ENCODE measurements at places on chromosomes 13 and 19.

- DNase-seq = no peak
Observed at GRCh38 chr13:91302111-91302510, 45.4 kb upstream of the MIR17HG start.

DNA sequence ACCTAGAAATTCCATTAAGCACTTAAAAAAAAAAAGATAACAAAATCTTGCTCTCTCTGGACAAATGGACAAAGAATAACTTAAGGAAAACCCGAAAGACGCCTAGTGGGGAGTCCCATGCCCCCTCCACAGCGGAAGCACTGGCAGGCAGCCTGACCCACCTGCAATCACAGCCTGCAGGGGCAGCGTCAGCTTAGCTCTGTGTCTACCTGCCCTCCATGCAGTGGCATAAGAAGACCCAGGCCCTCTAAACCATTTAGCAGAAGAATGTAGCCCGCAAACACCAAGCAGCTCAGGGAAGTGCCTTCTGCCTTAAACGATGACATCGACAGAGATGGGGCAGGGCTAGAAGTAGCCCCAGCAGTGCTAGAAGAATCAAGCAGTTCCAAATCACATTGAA, 36.0 kb downstream of the KCTD15 start:
- no peak for DNase-seq

DNA sequence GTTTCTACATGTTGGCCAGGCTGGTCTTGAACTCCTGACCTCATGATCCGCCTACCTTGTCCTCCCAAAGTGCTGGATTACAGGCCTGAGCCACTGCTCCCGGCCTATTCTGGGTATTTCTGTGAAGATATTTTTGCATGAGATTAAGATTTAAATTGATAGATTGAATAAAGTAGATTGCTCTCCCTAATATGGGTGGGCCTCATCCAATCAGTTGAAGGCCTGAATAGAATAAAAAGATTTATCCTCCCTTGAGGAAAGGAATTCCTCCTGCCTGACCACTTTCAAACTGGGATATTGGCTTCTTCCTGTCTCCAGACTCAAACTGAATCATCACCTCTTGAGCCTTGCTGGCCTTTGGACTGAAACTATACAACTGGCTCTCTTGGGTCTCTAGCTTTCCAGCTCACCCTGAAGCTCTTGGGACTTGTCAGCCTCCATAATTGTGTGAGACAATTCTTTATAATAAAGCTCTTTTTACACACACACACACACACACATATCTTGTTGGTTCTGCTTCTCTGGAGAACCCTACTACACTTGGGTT, 36.1 kb upstream of the CXCL17 start:
- DNase-seq = no peak

GRCh38 chr13:41018602-41018948, 541 bp downstream of the ELF1 start:
- DNase-seq = no peak

DNA sequence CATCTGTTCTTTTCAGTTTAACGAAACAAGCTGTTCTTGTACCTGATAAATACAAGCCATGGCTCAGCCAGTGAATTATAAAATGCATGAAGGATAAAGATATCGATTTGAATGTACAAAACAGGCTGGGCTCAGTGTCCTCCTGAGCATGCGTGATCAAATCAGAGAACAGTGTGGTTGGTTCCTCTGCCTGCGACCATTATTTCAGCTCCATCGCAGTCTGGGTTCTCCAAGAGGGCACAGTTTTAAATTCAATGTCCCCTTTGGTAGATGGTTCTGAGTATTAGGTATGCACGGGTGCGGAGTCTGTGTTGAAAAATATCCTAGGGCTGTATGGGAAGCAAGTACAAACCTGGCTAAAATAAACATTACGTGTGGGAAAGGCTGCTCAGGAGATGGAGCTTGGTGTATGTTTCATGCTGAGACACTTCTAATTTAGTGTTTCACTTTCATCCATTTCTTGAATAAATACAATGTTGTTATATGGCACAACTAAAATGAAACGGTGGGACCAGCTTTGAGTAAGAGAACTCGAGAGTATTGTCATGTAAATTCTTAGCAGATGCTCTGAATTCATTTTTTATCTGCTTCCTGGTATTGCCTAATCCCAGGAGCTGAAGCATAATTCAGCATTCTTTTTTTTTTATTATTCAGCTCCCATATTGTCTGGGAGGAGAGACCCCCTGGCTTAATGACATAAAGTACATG, 458.7 kb downstream of the MYO16 start:
- DNase-seq = no peak

GRCh38 chr13:33612641-33613638, 205.0 kb upstream of the RFC3 start:
- DNase-seq = no peak

GRCh38 chr19:3125900-3126524, 9.8 kb upstream of the GNA15 start:
- DNase-seq = peak; percentile 59

DNA sequence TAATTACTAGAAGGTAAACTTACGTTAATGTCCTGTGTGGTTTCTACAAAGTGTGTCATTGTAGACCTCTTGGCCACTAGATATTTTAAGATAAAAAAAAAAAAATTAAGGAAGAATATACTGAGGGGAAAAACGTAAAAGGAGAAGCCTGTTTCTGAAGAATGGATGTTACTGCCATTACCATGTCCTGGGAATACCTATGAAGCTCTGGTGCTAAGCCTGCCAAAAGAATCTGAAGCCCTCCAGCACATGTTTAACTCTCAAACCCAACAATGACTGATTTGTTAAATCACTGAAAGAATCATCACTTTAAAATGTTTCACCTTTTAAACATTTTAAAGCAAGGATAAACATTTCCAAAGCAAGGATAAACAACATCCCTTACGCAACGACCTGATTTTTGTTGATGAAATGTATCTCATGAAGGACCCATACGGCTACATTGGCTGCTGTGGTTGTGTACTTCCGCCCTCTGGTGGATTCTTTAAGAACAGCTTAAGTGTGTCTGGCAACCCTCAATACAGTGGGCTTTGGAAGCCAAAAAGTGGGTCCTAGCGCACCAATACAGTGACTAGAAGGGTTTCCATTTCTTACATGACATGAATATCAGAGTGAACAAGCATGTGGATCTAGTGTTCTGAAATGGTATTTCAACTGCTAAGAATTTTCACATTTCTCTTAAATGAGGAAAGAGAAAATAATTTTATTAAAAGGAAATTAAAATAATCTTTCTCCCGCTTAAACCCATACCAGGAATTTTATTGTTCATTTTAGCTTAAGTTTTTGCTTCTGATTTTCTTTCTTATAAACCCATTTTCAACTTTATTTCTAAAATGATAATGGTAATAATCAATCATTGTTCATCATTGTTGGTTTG, 74.5 kb upstream of the RAP2A start:
- peak; percentile 24 for DNase-seq

DNA sequence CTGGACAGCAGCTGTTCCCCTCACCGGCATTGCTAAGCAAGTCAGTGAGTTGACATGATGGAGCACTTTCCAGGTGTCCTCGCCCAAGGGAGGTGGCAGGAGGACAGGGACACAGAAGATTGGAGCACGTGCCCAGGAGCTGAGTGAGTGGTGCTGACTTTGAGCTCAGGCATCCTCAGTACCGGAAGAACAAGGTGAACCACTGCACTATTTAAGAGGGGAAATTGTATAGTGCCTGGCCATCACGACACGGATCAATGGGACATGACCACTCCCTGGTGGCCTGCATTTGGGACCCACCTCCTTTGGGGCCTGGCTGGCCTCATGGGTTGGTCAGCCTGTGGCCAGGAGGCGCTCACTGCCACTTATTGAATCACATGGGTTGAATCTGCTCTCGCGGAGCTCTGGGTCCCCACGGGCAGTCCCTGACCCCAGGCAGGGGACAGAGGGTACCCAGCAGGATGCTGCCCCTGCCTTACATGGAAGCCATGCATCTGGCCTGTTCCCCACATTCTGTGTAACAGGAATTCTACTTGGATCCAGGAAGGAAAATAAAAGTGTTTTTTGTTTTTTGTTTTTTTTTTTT, 206.9 kb upstream of the ZNF536 start:
- no peak for DNase-seq

DNA sequence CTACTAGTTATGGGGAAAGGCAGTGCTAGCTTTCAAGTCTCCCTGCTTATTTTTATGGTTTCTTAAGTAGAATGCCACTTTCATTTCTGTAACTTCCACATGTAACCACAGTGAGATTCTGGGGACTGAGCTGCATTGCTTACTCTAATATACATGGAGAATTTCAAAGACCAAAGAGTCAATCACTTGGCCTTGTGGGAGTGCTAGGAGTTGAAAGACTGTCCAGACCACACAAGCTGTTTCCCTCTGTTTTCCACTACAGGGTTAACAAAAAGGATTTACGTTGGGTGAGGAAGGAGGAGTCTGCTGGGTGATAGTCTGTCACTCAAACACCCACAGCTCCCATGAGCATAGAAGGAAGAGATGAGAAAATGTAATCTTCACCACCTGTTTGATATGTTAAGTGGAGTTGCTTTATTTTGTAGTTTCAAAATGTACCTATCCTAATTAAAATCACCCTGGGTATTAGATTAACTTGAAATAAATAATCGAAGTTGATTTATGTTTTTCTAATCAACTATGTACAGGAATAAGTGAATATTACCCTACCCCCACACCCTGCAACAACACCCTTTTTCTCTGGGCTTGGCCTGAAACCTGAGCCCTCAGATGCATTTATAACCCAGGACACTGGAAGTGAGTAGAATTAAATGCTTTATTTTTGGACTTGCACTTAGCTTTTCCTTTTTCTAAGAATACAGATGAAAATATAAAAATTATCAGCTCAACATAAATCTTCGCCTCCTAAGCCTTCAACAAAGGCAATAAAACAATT, 225.8 kb upstream of the SLC10A2 start:
- no peak for DNase-seq

GRCh38 chr13:33838647-33839046, 20.7 kb downstream of the RFC3 start:
- no peak for DNase-seq

- no peak for DNase-seq
Observed at GRCh38 chr19:14015524-14016035, 9.5 kb upstream of the RFX1 start.

DNA sequence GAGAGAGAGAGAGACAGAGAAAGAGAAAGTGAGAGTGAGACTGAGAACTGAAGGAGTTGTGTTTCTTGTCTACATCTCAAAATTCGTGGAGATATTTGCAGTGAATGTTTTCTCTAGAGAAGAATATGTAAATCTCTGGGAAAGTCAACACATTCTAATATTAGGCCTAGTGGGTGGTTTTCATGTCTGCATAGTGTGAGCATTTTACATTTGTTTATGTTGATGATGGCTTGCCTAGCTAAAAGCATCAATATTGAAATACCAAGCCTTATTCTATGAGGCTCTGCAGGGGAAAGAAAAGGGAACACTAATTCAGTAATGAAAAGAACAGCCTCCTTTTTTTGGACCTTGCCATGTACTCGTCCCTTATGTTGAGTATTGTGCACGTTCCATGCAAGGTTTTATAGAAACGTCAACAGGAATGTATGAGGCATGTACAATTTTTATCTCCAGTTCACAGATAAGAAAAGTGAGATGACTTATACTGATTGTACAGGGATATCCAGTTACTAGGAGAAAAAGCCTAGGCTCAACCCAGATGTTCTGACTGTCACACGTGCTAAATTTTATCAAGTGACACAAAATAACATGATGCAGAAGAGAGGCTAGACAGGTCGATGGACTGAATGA, 1288.9 kb upstream of the SLC10A2 start:
- no peak for DNase-seq

DNA sequence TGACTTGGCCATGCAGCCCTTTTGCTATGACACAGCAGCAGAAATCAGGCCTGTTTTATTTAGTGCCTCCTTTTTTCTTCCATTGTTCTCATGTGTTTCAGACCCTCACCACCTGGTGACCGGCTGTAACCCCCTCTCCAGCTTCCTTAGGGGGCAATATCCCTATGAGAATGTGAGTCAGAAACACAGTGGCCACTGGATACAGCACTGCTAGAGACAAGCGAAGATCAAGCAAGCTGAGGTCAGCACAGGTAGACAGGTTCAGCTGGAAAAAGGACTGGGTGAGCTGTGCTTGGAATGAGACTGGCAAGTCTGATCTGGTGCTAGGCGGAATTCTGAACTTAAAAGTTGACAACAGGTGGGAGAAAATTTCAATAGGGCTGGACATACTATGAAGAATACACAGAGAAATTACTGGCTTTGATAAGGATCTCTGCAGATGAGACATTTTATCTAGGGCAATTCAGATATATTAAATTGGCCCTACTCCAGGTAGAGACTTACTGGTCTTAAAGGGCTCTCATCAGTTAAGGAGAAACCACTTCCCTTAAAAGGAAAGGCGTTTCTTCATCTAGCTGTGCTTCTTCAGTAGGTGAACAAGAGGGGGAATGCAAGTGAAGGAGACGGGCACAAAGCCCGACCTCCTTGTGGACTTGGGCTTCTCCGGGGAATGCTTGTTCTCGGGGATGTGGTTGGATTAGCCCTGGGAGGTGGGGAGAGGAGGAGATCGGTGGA, 83.3 kb downstream of the ERCC5 start:
- DNase-seq = no peak

DNA sequence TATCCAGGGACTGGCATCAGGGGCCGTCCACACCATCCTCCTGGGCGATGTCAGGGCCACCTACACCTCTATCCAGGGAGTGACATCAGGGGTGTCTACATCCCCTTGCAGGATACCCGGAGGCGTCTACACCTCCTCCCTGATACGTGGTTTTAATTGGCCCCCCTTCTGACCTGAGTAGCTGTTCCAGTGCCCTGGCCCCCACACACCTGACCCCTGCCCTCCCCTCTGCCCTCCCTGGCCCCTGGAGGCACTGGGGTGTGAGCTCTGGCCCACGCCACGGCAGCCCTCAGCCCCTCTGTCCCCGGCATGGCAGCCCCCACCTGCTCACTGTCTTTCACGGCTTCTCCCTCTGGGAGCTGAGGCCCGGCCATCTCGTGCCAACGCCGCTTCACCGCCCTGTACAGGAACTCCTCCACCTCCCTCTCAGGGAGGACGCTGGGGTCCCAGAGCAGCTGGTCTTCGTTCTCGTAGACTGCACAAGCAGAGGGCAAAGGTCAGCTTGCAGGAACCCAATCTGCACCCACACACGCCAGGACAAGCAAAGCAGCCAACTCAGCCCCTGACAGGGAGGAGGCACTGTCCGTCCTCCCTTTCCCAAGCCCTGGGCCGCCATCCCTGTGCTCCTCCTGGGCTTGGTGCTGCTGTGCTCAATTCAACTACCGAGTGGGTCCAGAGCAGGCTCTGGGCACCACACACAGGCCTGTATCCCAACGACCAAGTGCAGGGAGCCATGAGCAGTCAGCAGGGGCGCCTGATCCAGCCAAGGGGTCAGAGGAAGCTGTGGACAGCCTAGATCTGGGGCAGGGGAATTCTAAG, 22.2 kb upstream of the PLPP2 start:
- DNase-seq = no peak

GRCh38 chr13:24307211-24308067, 1.9 kb upstream of the C1QTNF9 start:
- no peak for DNase-seq

- no peak for DNase-seq
Observed at GRCh38 chr13:52405369-52405766, 604 bp downstream of the THSD1 start.

GRCh38 chr19:55353356-55353802, 1.1 kb downstream of the COX6B2 start:
- no peak for DNase-seq

All from CD8-positive, alpha-beta memory T cell (primary cell).